ENCODE measurements at places on chromosomes 5 and 9.

DNA sequence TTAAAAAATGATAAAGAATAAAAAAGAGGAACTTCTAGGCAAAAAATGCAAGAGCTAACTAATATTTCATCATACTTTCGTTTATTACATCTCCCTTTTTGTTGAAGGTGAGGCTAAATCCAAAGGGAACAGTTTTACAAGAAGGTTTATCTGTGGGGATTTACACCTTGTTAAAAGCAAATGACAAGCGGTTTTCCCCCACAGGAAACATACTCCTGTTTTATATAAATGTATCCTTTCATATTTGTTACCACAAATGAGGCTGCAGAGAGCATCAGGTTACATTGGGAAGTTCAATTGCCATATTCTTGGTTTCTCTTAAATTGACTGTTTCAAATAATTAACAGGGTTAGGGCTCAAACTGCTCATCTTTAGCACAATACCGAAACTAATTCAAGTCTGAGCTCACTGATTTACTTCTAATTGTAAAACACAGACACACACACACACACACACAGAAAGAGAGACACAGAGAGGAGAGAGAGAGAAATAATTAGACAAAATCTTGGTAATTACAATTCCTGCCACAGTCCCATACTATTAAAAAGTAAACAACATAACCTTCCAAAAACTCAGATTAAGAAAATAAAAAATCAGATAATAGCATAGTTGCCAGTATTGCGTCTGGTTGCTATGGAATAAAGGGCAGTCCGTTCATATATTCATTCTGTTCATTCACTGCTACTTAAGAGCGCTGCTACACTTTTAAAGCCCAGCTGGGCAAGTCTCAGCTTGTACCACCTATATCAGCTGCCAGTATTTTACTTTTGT, 17.1 kb downstream of the RFX3 start:
- DNase-seq, result no peak

- DNase-seq, result no peak
Observed at GRCh38 chr9:37995348-37995737, 73.7 kb downstream of the SHB start.

DNA sequence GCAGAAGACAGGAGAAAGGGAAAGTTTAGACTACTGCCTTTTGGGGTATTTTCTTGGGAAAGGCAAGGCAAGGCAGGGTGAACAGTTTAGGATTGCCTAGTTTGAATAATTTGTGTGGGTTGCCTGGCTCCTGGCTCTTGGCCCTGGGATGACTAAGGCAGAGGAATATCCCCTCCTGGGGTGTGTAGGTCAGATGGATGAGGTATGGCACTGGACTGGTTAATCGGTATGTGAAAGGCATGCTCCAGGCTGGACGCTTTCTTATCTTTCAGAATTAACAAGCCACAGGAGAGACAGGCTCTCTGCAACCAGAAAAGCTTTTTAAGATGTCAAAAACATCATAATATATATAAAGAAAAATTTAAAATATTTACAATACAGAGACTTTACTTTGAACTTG, 58.6 kb downstream of the STARD4 start:
- DNase-seq, result no peak

DNA sequence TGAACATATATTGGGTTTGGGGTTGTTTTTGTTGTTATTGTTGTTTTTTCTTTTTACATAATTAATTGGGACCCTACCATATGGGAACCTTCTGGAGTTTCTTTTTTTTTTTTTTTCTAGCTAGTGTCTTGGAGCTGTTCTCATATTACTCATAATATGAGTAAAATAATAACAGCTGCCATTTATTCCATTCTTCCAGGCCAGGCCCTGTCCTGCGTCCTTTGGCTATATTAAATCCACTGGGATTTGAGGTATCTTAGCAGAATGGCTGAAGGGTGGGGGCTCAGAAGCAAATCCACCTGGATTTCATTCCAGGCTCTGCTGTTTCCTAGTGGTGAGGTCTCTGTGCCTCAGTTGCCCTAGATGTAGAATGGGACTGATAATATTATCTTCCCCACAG, 47.2 kb upstream of the RPL26L1 start:
- DNase-seq, result no peak

DNA sequence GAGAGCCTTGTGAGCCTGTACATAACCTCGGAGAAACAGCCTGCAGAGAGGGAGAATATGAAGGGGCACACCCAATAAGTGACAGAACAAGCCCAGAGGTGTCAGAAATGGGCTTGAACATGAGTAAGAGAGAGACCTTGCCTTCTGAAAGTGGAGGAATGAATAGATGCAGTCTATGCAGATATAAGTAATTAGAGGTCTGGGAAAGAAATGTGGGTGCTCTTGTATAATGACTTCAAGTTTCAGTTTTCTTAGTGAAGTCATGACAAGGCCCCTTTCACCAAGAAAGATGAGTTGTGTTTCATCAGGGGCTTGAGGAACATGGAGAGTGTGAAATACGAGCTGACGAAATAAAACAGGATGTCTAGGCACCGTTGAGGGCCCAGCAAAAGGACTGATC, 15.1 kb downstream of the GRAMD2B start:
- DNase-seq, result no peak

DNA sequence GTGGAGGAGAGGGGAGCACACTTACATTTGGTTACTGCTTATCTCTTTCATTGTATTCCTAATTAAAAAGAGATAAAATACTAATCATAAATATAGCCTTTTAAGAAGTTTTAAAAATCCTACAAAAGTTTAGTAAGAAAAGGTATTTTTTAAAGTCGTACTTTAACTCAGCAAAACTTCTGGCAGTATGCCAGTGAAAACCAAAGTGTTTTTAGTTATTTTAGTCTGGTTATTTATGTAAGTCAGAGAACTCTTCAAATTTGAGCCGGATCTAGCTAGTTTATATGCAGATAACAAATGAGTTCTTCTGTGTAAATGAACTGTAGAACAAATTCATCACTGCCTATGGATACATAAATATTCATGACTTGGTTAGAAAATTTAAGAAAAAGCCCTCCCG, 36.5 kb upstream of the ANKDD1B start:
- DNase-seq, result no peak

DNA sequence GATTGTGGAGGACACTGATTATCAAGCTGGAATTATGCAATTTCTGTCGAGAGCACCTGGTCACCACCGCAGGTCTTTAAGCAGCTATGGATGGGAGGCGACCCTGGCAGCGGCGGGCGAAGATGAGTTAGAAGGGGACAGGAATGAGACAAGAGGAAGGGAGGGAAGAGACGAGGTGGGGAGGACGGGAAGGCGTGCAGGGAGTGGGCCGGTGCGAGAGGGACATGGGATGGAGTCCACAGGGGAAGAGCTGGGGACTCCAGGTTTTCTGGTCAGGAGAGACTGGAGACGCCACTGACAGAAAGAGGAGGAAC, 192.3 kb downstream of the MELK start:
- no peak for DNase-seq

DNA sequence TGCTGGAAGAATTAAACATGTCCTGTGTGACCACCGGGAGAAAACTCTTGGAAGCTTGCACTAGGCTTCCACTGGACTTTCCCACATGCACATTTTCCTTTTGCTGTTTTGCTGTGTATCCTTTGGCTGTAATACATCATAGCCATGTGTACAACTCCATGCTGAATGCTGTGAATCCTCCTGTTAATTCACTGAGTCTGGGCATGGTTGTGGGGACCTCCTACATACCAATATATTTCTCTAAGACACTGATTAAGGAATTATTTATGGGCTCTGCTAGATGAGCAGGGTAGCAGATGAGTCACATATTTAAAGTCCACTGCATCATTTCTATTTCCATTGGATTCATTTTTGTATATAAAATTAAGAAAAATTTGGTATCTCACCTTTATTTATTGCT, 220.1 kb downstream of the CYLC2 start:
- no peak for DNase-seq

GRCh38 chr9:131287359-131287758, 2.2 kb upstream of the PLPP7 start:
- DNase-seq, result no peak

GRCh38 chr9:99257723-99258389, 35.8 kb downstream of the SEC61B start:
- no peak for DNase-seq

- no peak for DNase-seq
Observed at GRCh38 chr9:35801328-35802128, 10.1 kb downstream of the NPR2 start.

- DNase-seq, result no peak
Observed at GRCh38 chr5:174235221-174236011, 189.9 kb downstream of the NSG2 start.

GRCh38 chr5:123012321-123012720, 24.2 kb downstream of the PPIC start:
- DNase-seq, result no peak

GRCh38 chr5:121795511-121795910, 56.2 kb upstream of the FTMT start:
- no peak for DNase-seq

GRCh38 chr9:75775166-75775565, 115.3 kb upstream of the PCSK5 start:
- no peak for DNase-seq

GRCh38 chr5:137195483-137195882, 303.6 kb downstream of the SPOCK1 start:
- no peak for DNase-seq

GRCh38 chr9:94511134-94511954, 43.5 kb upstream of the PCAT7 start:
- no peak for DNase-seq

- no peak for DNase-seq
Observed at GRCh38 chr5:65014769-65015168, 246.0 kb downstream of the CWC27 start.

DNA sequence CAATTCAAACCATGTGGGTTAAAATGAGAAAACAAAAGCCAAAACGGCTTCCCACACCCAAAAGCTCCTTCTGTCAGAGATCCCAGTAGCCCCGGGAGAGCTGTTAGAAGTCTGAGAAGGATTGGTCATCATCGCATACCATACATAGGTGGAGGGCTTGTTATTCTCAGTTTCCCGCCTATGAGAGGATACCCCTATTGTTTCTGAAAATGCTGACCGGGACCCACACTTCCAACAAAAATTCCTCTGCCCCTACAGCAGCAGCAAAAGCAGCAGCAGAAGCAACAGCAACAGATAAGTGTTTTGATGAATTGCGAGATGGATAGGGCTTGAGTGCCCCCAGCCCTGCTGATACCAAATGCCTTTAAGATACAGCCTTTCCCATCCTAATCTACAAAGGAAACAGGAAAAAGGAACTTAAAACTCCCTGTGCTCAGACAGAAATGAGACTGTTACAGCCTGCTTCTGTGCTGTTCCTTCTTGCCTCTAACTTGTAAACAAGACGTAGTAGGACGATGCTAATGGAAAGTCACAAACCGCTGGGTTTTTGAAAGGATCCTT, at the start of gene TEK:
TSS of gene TEK (plus strand) at position 245 of the 561 bp plus-strand sequence. CDS start 366 bp downstream, outside the sequence.
- no peak for DNase-seq

DNA sequence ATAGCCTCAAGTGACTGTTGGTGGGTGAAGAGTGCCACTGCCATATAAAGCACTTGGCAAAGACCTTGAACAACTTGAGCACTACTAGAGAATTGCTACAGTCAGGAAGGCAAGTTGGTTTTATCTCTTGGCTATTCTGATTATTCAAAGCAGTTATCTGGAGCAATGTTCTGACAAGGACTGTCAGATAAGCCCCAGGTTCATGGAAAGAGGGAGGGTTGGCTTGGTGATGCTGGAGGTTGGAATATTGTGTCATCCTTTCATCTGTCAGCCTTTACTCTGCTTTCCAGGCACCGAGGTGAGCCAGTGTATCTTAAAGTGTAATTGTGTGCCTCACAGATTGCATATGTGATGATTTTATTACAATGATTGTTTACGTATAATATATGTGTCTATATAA, 548.4 kb upstream of the ZNF608 start:
- no peak for DNase-seq

DNA sequence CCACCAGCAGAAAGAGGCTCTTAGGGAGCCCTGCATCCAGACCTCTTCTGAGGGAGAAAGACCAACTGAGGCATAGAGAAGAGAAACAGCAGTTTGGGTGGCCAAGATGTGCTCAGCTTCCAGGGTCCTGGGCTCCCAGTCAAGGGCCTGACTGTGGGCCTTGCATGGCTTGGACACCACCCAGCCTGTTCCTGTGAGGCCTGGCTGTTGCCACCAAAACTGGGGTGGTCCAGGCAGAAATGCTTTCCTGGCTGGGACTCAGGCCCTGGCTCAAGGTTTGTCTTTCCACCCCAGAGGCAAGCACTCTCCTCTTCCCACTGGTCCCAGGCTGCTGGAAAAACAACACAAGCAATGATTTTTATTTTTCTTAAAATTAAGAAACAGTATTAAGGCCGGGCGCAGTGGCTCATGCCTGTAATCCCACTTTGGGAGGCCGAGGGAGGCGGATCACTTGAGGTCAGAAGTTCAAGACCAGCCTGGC, 13.3 kb downstream of the MYOZ3 start:
- DNase-seq, result no peak

GRCh38 chr9:112933696-112934095, 43.0 kb upstream of the SLC46A2 start:
- DNase-seq, result no peak

- peak; percentile 75 for DNase-seq
Observed at GRCh38 chr5:134175921-134176510, 734 bp downstream of the SKP1 start.

GRCh38 chr9:113370806-113371325, 5.9 kb downstream of the HDHD3 start:
- no peak for DNase-seq

- no peak for DNase-seq
Observed at GRCh38 chr5:83322273-83322924, 149.1 kb upstream of the VCAN start.

DNA sequence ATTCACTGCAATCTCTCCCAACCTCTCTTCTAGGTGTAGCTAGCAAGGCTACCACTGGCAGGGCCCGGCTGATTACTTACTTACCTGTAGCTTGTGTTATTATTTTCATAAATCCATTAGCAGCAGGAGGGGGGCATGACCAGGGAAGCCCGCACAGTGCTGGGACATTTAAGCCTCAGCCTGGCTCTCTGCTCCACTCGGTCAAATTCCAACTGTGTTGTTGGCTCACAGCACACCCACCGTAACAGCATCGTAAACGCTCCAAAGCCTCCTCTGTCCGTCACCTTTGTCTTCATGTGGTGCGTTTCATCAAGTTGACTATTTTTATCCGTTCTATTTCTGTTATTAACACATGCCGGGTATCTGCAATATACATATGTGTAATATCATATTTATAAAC, 264.7 kb downstream of the NSG2 start:
- DNase-seq, result no peak

DNA sequence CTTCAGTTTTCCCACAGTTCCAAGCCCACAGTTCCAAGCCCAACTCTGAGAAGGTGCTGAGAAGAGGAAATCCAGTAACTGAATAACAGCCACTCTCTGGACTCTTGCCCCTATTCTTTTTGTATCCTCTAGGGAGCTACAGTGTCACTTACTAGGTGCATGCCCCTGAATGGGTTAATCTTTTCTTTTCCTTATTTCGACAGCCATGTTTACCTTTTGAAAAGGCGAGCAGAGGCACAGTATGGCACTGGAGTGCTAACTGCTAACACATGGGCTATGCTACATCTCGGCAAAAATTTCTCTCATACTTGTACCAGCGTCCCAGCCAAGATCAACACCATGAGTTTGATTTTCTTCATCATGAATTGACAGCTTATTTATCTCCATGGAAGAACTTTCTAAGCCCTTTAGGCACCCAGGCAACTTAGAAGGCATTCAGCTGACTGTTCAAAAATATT, 222.6 kb downstream of the EBF1 start:
- no peak for DNase-seq

- no peak for DNase-seq
Observed at GRCh38 chr5:180338001-180338707, 15.0 kb downstream of the GFPT2 start.
